ENCODE measurements at places on chromosomes 6 and 20. TPM values are rescaled to one million over a fixed set of nuclear protein-coding genes. Genes with fewer than 3 reads are reported as not detected.

The SIRPG gene
- total RNA-seq = 0.38 TPM

The PSORS1C2 gene
- total RNA-seq = not detected

The TRAPPC3L gene
- 0.16 TPM for total RNA-seq

The TAGAP gene
- total RNA-seq = 3.8 TPM

The NRM gene
- total RNA-seq = 7.6 TPM

The ANKRD6 gene
- total RNA-seq = 5.6 TPM

The CST2 gene
- not detected for total RNA-seq
